ENCODE measurements at places on chromosomes 7 and 10.

DNA sequence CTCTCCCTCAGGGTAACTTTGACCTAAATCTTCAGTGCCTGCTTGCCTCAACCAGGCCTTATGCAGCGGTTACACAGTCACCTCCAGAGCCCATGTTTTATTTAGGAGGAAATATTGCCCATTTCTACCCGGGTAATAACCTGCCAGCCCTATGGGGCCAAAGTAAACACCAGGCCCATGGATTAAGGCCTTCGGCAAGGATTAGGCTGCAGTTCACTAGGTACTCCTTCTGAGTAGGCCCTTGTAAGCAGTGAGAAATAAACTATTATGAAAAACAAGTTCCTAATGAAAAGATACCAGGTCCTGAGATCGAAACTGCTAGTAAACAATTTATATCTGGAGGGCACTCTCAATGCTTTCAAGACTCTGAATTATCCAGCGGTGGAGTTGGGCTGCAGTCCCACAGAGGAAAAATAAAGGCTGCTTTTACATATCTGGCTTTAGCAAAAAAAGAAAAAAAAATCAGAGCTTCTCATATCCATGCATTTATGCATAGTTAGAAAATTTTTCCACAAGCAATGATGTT lies 3.7 kb upstream of the HOXA10 start:
- no peak for DNase-seq
- peaks cover 9% of the 10 kb centered on the region for H3K36me3 ChIP-seq
- no peak overlapping the region for H3K27ac ChIP-seq

GRCh38 chr10:96609510-96609909 lies 22.7 kb upstream of the TM9SF3 start:
- peak overlapping the region; percentile 79 for H3K27ac ChIP-seq
- no peaks in the 10 kb centered on the region for H3K27me3 ChIP-seq
- H3K4me1 ChIP-seq = peaks cover 10% of the 10 kb centered on the region
- H3K36me3 ChIP-seq = peaks cover 14% of the 10 kb centered on the region
- H3K4me3 ChIP-seq = no peak overlapping the region

- H3K36me3 ChIP-seq = peaks cover 28% of the 10 kb centered on the region
- H3K4me1 ChIP-seq = peaks cover 11% of the 10 kb centered on the region
- H3K27me3 ChIP-seq = peaks cover 22% of the 10 kb centered on the region
- no peak overlapping the region for H3K4me3 ChIP-seq
- no peak overlapping the region for H3K27ac ChIP-seq
- DNase-seq = no peak
Measured at GRCh38 chr7:128115821-128116723, 84.8 kb upstream of the LRRC4 start.

DNA sequence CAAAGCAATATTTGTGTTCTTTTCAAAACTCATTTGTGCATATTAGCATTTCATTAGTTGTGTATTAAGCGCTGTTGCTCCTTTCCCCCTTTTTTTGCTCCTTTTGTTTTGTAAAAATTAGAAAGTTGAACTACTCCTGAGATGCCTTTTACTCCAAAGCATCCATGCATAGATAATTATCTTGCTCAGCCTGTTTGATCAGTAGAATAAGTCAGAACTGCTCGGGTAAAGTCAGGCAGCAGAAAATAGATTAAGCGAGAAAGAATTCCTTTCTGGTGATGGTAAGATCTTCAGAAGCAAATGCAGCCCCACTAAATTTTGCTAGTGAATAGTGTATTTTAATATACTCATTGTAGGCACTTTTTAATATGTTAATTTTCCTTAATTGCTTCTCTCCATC lies 227.1 kb downstream of the TEX36 start:
- no peak for DNase-seq
- H3K27me3 ChIP-seq = peaks cover 24% of the 10 kb centered on the region
- no peak overlapping the region for H3K4me3 ChIP-seq
- H3K36me3 ChIP-seq = no peaks in the 10 kb centered on the region
- no peaks in the 10 kb centered on the region for H3K4me1 ChIP-seq

DNA sequence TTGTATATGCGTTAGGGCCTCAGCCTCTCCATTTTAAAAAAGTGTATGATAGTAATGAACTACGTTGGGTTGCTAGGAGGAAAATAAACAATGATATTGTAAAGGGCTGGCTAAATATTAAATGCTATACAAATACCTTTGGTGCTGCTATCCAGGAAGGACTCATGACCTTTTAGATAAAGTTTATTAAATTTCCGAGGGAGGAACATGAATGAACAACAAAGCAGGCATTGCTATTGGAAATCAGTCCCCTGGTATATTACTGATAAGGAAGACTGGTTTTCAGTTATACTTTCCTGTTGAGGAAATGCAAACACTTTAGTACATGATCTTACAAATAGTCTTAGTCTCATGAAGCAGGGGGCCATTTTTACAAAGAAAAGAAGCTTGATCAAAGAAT lies 17.2 kb upstream of the AGR2 start:
- no peaks in the 10 kb centered on the region for H3K36me3 ChIP-seq
- H3K4me1 ChIP-seq = no peaks in the 10 kb centered on the region
- H3K27ac ChIP-seq = no peak overlapping the region
- peaks cover 29% of the 10 kb centered on the region for H3K27me3 ChIP-seq
- no peak overlapping the region for H3K4me3 ChIP-seq

DNA sequence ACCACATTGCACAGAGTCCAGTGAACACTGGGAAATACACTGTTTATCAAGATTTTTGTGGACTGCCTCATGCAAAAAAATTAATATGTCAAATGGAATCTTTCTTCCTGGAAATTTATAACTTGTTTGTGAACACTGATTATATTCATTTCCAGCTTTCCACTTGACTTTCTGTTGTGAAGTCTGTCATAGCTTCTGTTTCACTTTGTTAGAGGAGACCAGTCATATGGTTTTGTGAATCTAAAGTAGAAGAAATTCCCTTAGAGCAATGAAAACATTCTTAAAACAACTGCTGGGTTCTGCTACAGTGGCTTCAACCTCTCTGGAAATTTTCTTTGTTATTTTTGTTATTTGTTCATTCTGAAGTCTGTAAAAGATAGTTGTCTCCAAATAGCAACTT lies 349.5 kb upstream of the NFE2L3 start:
- H3K36me3 ChIP-seq = no peaks in the 10 kb centered on the region
- H3K4me3 ChIP-seq = no peak overlapping the region
- no peak for DNase-seq

- no peak overlapping the region for H3K4me3 ChIP-seq
- H3K27me3 ChIP-seq = no peaks in the 10 kb centered on the region
- no peaks in the 10 kb centered on the region for H3K36me3 ChIP-seq
- H3K27ac ChIP-seq = no peak overlapping the region
- no peak for DNase-seq
Measured at GRCh38 chr7:17185690-17186070, 112.8 kb upstream of the AHR start.

DNA sequence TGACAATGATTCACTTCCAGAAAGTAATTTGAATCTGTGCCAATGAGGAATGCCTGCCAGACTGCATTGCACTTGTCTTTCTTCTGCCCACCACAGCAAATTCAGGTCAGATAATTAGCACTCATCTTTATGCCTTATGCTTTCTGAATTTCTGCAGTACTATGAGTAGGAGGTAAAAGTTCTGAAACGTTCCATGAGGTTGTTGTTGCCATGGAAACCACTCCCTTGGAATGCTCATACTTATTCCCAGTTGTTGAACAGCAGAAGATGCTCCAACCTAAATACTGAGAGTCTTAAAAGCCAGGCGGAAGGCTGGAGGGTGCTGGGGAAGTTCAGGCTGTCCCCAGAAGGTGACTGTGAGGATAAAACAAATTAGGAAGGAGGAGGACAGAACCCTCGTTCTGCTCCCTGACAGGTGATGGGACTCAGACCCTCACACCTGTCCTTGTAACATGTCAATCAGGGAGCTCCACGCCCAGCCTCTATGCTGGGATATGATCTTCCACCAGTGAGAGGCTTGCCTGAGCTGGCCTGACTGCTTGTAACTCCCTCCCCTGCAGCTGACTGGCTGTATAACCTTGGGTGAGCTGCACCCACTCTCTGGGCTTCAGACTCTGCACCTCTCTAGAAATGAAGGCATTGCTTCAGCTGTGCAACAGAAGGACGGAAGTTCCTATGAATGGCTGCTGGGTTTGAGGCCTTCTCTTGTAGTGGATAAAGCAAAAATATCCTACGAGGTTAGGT lies 554.3 kb upstream of the MGMT start:
- no peaks in the 10 kb centered on the region for H3K4me1 ChIP-seq
- H3K4me3 ChIP-seq = no peak overlapping the region
- H3K27ac ChIP-seq = no peak overlapping the region

GRCh38 chr10:114852197-114852596 lies 30.6 kb downstream of the FHIP2A start:
- no peak overlapping the region for H3K27ac ChIP-seq
- H3K4me3 ChIP-seq = no peak overlapping the region
- H3K4me1 ChIP-seq = peaks cover 9% of the 10 kb centered on the region
- H3K27me3 ChIP-seq = no peaks in the 10 kb centered on the region
- H3K36me3 ChIP-seq = peaks cover 74% of the 10 kb centered on the region
- no peak for DNase-seq

- no peaks in the 10 kb centered on the region for H3K36me3 ChIP-seq
- H3K4me1 ChIP-seq = no peaks in the 10 kb centered on the region
- no peak overlapping the region for H3K4me3 ChIP-seq
- H3K27ac ChIP-seq = no peak overlapping the region
- DNase-seq = no peak
- peaks cover 92% of the 10 kb centered on the region for H3K27me3 ChIP-seq
Measured at GRCh38 chr10:100760726-100761125, 15.3 kb downstream of the PAX2 start.

- no peak overlapping the region for H3K4me3 ChIP-seq
- peaks cover 32% of the 10 kb centered on the region for H3K27me3 ChIP-seq
- H3K36me3 ChIP-seq = no peaks in the 10 kb centered on the region
- no peak overlapping the region for H3K27ac ChIP-seq
- no peaks in the 10 kb centered on the region for H3K4me1 ChIP-seq
Measured at GRCh38 chr10:48579251-48579960, 25.5 kb downstream of the ARHGAP22 start.

- H3K27me3 ChIP-seq = no peaks in the 10 kb centered on the region
- H3K36me3 ChIP-seq = peaks cover 32% of the 10 kb centered on the region
- no peaks in the 10 kb centered on the region for H3K4me1 ChIP-seq
- no peak overlapping the region for H3K4me3 ChIP-seq
- H3K27ac ChIP-seq = no peak overlapping the region
- no peak for DNase-seq
Measured at GRCh38 chr10:87054373-87055295, 34.5 kb downstream of the FAM25A start.

- DNase-seq = no peak
- no peak overlapping the region for H3K4me3 ChIP-seq
- no peaks in the 10 kb centered on the region for H3K36me3 ChIP-seq
- H3K27ac ChIP-seq = peak overlapping the region; percentile 16
Measured at GRCh38 chr7:3157566-3158287, 114.1 kb upstream of the CARD11 start.

- no peaks in the 10 kb centered on the region for H3K27me3 ChIP-seq
- no peak overlapping the region for H3K27ac ChIP-seq
- H3K4me1 ChIP-seq = peaks cover 6% of the 10 kb centered on the region
- H3K36me3 ChIP-seq = peaks cover 44% of the 10 kb centered on the region
Measured at GRCh38 chr7:98194186-98194585, 17.1 kb upstream of the BHLHA15 start.

- H3K27me3 ChIP-seq = no peaks in the 10 kb centered on the region
- H3K27ac ChIP-seq = no peak overlapping the region
- no peaks in the 10 kb centered on the region for H3K36me3 ChIP-seq
- DNase-seq = no peak
Measured at GRCh38 chr7:46428295-46428694, 507.2 kb upstream of the IGFBP3 start.

DNA sequence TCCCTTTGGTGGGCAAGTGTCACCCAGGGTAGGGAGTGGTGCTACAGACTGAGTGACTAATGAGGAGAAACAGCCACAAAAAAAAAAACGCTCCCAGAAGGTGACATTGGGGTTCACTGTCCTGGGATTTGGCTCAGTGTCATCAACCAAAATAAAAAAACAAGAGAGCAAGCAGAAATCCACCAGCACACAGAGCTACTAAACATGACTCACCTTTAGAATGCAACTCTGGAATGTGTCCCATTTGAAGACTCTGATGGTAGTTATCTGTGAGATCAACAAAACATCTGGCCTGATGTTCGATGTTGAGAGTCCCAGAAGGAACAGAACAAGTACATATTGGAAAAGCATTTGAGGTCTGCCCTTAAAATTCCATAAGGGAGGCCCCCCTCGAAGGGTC lies 200.3 kb upstream of the LYZL2 start:
- H3K4me3 ChIP-seq = no peak overlapping the region
- no peaks in the 10 kb centered on the region for H3K36me3 ChIP-seq
- H3K27ac ChIP-seq = no peak overlapping the region
- no peak for DNase-seq

DNA sequence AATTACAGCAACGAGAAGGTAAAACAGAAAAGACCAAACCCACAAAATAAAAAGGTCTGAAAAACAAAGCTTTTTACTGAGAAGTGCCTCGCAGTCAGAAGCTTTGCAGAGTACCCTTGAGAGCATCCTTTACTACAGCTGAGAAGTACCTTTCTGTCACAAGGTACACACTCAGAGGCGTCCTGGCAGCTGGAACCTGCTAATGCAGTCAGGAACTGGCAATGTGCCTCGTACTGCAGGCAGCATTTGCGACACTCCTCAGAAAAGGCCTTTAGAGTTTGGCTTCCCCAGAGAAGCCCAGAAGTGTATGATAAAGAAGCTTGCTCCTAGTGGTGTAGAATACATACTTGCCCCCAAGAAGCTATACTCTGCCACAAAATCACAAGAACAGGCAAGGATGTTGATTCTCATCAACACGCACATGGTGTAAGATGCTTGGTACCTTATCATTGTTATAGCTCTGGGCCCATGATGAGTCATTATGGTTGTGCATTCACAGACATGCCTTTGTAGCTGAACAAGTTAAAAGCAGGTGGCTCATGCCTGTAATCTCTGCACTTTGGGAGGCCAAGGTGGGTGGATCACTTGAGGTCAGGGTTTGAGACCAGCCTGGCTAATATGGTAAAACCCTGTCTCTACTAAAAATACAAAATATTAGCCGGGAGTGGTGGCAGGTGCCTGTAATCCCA lies 2.0 kb upstream of the GTPBP4 start:
- H3K27ac ChIP-seq = no peak overlapping the region
- peaks cover 27% of the 10 kb centered on the region for H3K4me1 ChIP-seq

DNA sequence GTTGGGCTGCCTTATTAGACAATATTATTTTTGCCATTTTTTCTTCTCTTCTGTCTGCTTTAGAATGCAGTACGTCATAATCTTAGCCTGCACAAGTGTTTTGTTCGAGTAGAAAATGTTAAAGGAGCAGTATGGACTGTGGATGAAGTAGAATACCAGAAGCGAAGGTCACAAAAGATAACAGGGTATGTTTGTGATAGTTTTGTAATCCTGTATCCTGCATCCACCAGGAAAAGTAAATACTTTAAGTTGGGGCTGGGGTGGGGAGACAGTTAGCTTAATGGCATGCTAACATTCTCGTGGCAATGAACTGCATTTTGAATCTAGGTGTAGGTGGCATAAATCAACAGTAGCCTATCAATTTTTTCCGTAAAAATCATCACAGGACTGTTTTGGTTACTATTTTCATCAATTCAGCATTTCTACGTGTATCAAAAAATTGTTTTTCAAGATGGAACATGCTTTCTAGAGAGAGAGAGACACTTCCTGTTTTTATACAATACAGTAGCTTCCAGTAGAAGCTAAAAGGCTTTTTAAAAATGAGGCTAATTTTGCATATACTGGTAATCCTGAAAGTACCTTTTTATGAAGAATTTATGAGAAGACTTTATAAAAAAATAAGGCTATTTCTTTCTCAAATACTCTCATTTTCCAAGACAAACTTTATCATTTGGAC lies 247.5 kb downstream of the FOXP2 start:
- H3K36me3 ChIP-seq = no peaks in the 10 kb centered on the region
- H3K4me3 ChIP-seq = no peak overlapping the region
- H3K4me1 ChIP-seq = no peaks in the 10 kb centered on the region

Measured in effector memory CD8-positive, alpha-beta T cell (primary cell).